Central memory CD8-positive, alpha-beta T cell (primary cell): ENCODE measurements at places on chromosomes 11 and 22.

DNA sequence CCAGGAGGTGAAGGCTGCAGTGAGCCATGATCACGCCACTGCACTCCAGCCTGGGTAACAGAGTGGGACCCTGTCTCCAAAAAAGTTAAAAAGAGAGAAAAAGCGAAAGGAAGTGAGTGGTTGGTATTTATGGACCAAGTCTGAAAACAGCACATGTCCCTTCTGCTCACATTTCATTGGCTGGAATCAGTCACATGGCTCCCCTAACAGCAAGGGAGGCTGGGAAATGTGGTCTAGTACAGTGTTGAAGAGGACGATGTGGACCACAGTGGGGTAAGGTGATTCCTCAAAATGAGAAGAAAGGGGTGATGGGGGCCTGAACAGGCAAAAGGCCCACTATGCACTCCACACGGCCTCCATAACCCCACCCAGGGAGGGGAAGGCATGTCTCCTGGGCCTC is 32.5 kb upstream of the SMTN start:
- peaks cover 34% of the 10 kb centered on the region for H3K27me3 ChIP-seq
- H3K4me3 ChIP-seq, result no peak overlapping the region
- no peaks in the 10 kb centered on the region for H3K4me1 ChIP-seq
- DNase-seq, result no peak

DNA sequence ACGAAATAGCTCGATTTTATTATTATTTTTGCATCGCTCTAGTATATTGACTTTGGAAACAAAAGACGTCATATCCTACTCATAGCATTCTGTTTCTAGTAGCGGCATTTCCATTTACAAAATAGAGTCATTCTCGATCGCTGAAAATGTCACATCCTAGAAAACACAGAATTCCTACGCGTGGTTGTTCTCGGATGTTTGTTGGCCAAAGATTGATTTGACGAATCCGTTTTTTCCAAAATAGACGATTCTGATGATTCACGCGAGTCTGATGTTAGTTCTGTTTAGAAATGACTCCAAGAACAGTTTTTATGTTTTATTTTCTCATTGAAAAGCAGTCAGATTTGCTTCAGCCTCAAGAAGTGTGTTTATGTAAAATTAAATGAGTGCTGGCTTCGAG is 47.6 kb downstream of the SMIM38 start:
- H3K27ac ChIP-seq, result no peak overlapping the region
- H3K4me3 ChIP-seq, result no peak overlapping the region
- H3K27me3 ChIP-seq, result no peaks in the 10 kb centered on the region
- H3K36me3 ChIP-seq, result no peaks in the 10 kb centered on the region
- H3K4me1 ChIP-seq, result no peaks in the 10 kb centered on the region

- H3K4me3 ChIP-seq, result no peak overlapping the region
- DNase-seq, result no peak
- peaks cover 47% of the 10 kb centered on the region for H3K27me3 ChIP-seq
- H3K27ac ChIP-seq, result no peak overlapping the region
Measured at GRCh38 chr11:19646921-19647320, 65.7 kb upstream of the NAV2 start.

DNA sequence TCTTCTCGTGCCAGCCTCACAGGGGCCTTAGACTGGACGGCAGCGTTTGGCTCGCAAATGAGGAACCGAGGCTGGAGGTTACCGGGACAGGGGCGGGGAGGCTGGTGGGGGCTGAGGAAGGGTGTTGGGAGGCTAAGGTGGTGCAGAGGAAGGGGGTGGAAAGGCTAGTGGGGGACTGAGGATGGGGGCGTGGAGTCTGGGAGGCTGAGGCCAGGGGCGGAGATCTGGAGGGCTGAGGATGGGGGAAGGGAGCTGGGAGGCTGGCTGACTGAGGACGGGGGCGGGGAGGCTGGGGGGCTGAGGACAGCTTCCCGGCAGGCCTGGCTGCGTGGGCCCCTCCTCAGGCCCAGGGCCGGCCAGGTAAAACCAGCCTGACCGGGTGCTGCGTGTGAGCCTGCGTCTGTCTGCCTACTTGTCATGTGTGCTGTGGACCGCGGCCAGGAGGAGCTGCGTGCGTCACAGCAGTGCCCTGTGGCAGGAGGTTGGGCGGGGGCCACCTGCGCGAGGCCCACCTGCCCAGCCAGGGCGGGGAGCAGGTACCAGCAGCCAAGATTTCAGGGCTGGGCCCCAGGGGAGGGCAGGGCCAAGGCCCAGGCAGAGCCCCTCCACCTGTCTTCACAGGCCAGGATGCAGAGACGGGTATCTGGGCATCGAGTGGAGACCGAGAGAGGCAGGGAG is 9.4 kb upstream of the PIM3 start:
- H3K36me3 ChIP-seq, result no peaks in the 10 kb centered on the region
- no peak for DNase-seq
- H3K4me3 ChIP-seq, result no peak overlapping the region
- no peak overlapping the region for H3K27ac ChIP-seq
- no peaks in the 10 kb centered on the region for H3K27me3 ChIP-seq
- no peaks in the 10 kb centered on the region for H3K4me1 ChIP-seq

GRCh38 chr11:78438298-78438975 is 20.8 kb upstream of the GAB2 start:
- peaks cover 15% of the 10 kb centered on the region for H3K36me3 ChIP-seq
- H3K27ac ChIP-seq, result no peak overlapping the region
- DNase-seq, result no peak
- H3K27me3 ChIP-seq, result no peaks in the 10 kb centered on the region
- H3K4me1 ChIP-seq, result no peaks in the 10 kb centered on the region

GRCh38 chr11:95508219-95508890 is 277.4 kb upstream of the SESN3 start:
- no peak overlapping the region for H3K4me3 ChIP-seq
- H3K27me3 ChIP-seq, result peaks cover 46% of the 10 kb centered on the region
- H3K27ac ChIP-seq, result no peak overlapping the region
- no peak for DNase-seq
- no peaks in the 10 kb centered on the region for H3K4me1 ChIP-seq

DNA sequence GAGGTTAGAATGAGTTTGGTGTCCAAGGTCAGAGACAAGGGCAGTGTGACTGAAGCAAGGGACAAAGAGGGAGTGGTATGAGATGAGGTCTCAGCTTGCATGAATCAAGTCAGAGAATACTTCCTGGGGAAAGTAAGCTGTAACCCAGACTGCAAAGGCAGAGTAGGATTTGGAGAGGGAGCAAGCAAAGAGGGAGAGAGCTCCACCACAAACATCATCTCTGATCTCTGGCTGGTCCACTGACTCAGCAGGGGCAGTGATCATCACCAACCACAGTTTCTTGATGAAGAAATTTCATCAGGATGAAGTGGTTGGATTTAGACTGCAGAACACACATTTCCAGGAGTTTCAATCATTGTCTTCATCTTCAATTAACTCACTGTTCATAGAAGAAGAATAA is 54.9 kb upstream of the HMGXB4 start:
- peaks cover 50% of the 10 kb centered on the region for H3K27me3 ChIP-seq
- H3K36me3 ChIP-seq, result no peaks in the 10 kb centered on the region
- H3K27ac ChIP-seq, result no peak overlapping the region
- H3K4me1 ChIP-seq, result no peaks in the 10 kb centered on the region
- no peak overlapping the region for H3K4me3 ChIP-seq

DNA sequence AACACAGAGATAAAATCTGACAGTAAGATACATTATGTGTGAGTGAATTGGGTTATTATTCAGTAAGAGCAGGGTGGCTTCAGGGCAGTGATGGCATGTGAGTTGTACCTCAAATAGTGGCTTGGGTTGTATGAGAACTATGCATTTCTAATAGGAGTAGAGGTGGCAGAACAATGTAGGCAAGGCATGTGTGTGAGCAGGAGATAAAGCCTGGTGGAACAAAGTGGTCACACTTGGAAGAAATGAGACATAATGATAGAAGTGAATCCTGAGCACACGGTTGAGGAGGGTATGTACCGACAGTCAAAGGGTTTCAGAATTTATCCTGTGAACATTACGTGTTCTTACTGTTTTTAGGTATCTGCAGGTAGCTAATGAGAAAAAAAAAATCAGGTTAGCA is 159.3 kb downstream of the CASP12 start:
- H3K27ac ChIP-seq, result no peak overlapping the region
- H3K4me1 ChIP-seq, result peaks cover 13% of the 10 kb centered on the region
- no peaks in the 10 kb centered on the region for H3K27me3 ChIP-seq
- H3K4me3 ChIP-seq, result no peak overlapping the region

DNA sequence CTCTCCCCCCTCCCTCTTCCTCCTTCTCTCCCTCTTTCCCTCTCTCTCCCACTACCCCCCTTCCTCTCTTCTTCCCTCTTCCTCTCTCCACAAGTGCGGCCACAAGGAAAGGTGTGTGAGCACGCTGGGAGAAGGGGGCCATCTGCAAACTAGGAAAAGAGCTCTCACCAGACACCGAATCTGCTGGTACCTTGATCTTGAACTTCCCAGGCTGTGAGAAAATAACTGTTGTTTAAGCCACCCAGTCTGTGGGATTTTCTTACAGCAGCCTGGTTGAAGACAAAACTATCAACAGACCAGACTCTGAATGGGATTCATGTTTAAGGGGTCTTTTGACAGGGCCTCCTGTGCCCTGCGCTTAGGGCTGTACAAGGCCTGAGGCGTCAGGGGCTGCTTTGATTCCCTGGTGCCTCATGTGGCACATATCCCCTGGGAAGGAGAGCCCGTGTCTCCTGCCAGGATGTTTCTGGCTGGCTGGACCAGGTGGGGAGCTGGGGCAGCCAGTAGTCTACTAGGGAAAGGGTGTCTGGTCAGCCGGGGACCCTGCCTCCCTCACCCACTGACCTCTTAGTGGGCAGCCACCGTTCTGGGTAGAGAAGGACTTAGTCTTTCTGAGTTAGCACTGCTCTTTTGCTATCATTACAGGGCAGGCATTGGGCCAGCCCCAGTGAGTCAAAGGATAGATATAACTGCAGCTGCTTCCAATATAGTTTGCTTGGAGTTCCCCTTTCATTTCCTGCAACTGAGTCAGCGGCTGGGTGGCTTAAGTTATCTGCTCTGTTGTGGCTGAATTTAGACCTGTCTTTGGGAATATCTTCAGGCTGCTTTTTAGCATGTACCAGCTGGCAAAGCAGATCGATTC is 6.2 kb downstream of the PANX1 start:
- no peaks in the 10 kb centered on the region for H3K27me3 ChIP-seq
- H3K4me1 ChIP-seq, result peaks cover 59% of the 10 kb centered on the region

- H3K4me3 ChIP-seq, result no peak overlapping the region
- no peaks in the 10 kb centered on the region for H3K27me3 ChIP-seq
- no peaks in the 10 kb centered on the region for H3K4me1 ChIP-seq
- no peak overlapping the region for H3K27ac ChIP-seq
- H3K36me3 ChIP-seq, result peaks cover 1% of the 10 kb centered on the region
Measured at GRCh38 chr22:23094260-23094659, 23.9 kb downstream of the GNAZ start.

GRCh38 chr22:47540011-47540410 is 777.6 kb downstream of the TBC1D22A start:
- no peaks in the 10 kb centered on the region for H3K4me1 ChIP-seq
- H3K27me3 ChIP-seq, result peaks cover 7% of the 10 kb centered on the region
- H3K27ac ChIP-seq, result no peak overlapping the region
- no peak for DNase-seq
- H3K36me3 ChIP-seq, result no peaks in the 10 kb centered on the region
- no peak overlapping the region for H3K4me3 ChIP-seq

GRCh38 chr22:19941365-19942082 is at the start of the genes COMT and TXNRD2:
COMT (plus strand) TSS chr22:19941772; CDS start chr22:19962527, 20,755 bp downstream.
TXNRD2 (minus strand) TSS chr22:19941818; CDS start chr22:19941803, 15 bp downstream.
- peaks cover 6% of the 10 kb centered on the region for H3K36me3 ChIP-seq
- no peaks in the 10 kb centered on the region for H3K27me3 ChIP-seq
- peak; percentile 42 for DNase-seq
- peaks cover 38% of the 10 kb centered on the region for H3K4me1 ChIP-seq

- H3K4me3 ChIP-seq, result no peak overlapping the region
- no peaks in the 10 kb centered on the region for H3K4me1 ChIP-seq
- no peak for DNase-seq
- H3K27ac ChIP-seq, result no peak overlapping the region
- H3K36me3 ChIP-seq, result peaks cover 2% of the 10 kb centered on the region
Measured at GRCh38 chr11:5366856-5367255, 15.5 kb downstream of the OR51B6 start.

GRCh38 chr11:78532991-78533390 is 41.7 kb downstream of the NARS2 start:
- H3K27ac ChIP-seq, result no peak overlapping the region
- peaks cover 5% of the 10 kb centered on the region for H3K36me3 ChIP-seq
- no peaks in the 10 kb centered on the region for H3K4me1 ChIP-seq
- no peaks in the 10 kb centered on the region for H3K27me3 ChIP-seq
- H3K4me3 ChIP-seq, result no peak overlapping the region

- no peak for DNase-seq
- no peak overlapping the region for H3K4me3 ChIP-seq
- H3K27ac ChIP-seq, result peak overlapping the region; percentile 26
- H3K4me1 ChIP-seq, result peaks cover 21% of the 10 kb centered on the region
- peaks cover 9% of the 10 kb centered on the region for H3K36me3 ChIP-seq
Measured at GRCh38 chr11:83078269-83078668, 6.6 kb upstream of the RAB30 start.

GRCh38 chr11:95641495-95641894 is 148.1 kb downstream of the FAM76B start:
- no peak for DNase-seq
- H3K36me3 ChIP-seq, result no peaks in the 10 kb centered on the region
- no peak overlapping the region for H3K4me3 ChIP-seq
- H3K27ac ChIP-seq, result no peak overlapping the region
- H3K4me1 ChIP-seq, result peaks cover 9% of the 10 kb centered on the region
- peaks cover 4% of the 10 kb centered on the region for H3K27me3 ChIP-seq

- no peaks in the 10 kb centered on the region for H3K36me3 ChIP-seq
- H3K4me3 ChIP-seq, result no peak overlapping the region
- peak overlapping the region; percentile 9 for H3K27ac ChIP-seq
- H3K27me3 ChIP-seq, result no peaks in the 10 kb centered on the region
- no peaks in the 10 kb centered on the region for H3K4me1 ChIP-seq
Measured at GRCh38 chr22:17228725-17229126, 9.5 kb upstream of the ADA2 start.

GRCh38 chr11:104086621-104087020 is 50.2 kb downstream of the DDI1 start:
- no peak overlapping the region for H3K27ac ChIP-seq
- H3K4me1 ChIP-seq, result no peaks in the 10 kb centered on the region
- DNase-seq, result no peak
- no peaks in the 10 kb centered on the region for H3K27me3 ChIP-seq

GRCh38 chr22:45248832-45249561 is 8.3 kb upstream of the KIAA0930 start:
- no peak overlapping the region for H3K4me3 ChIP-seq
- no peaks in the 10 kb centered on the region for H3K27me3 ChIP-seq
- H3K4me1 ChIP-seq, result no peaks in the 10 kb centered on the region
- H3K27ac ChIP-seq, result peak overlapping the region; percentile 32
- H3K36me3 ChIP-seq, result no peaks in the 10 kb centered on the region

- H3K27ac ChIP-seq, result no peak overlapping the region
- peaks cover 2% of the 10 kb centered on the region for H3K36me3 ChIP-seq
- H3K4me3 ChIP-seq, result no peak overlapping the region
- no peak for DNase-seq
Measured at GRCh38 chr11:75311858-75312288, 39.6 kb downstream of the ARRB1 start.

DNA sequence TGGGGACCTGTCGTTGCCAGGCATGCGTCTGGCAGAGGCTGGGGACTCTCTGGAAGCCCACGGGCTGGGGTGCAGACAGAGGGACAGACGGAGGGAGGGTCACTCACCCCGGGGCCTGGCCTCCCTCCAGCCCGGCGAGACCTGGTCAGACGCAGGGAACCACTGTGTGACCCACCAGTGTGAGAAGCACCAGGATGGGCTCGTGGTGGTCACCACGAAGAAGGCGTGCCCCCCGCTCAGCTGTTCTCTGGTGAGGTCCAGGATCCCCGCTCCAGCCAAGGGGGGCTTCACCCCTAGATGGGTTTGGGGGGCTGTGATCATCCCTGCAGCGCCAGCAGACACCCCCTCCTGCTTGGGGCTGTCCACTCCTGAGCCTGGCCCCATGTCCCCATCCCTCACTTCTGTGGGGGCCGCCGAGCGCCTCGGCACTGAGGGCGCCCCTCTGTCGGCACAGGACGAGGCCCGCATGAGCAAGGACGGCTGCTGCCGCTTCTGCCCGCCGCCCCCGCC is 23.6 kb upstream of the MUC5B start:
- no peaks in the 10 kb centered on the region for H3K4me1 ChIP-seq
- no peak overlapping the region for H3K4me3 ChIP-seq
- no peak for DNase-seq
- no peak overlapping the region for H3K27ac ChIP-seq
